DMS 273 treated with DMSO at 0.1 percent for 48 hours (cell line): ENCODE measurements at places on chromosomes 2 and 18.

GRCh38 chr18:43590182-43590903, 313.1 kb upstream of the SYT4 start:
- DNase-seq = no peak

GRCh38 chr18:76386886-76387285, 108.2 kb downstream of the ZNF516 start:
- DNase-seq = no peak

DNA sequence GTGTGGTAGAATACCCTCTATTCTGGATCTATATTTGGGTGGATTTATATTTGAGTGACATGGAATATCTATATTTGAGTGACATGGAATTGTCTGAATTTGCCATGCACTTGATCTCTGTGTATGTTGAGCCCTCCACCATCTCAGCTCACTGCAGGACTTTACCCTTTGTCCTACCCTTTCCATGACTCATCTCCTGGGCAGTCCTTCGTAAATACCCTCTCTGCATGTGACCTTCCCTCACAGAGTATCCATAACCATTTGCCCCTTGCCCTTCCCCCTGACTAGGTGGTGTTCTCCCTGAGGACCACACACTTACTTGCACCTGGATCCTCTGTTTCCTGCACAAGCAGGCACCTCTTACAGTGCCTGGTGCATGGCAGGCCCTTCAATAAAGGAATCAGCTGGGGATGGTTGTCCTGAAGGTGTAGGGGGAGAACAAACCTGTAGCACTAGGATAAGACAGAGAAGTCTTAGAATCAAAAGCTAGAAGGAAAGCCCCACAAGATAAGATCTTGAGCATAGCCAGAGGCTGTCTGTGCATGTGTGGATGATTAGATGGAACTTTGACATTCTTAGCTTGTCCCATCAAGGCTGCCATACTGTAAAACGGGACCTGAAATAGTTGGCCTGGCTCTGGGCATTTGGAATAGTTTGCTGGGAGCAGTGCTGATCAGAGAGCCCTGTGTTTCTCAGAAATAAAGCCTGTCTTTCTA, 230.4 kb downstream of the FHOD3 start:
- DNase-seq = no peak

GRCh38 chr2:151337643-151338042, 19.7 kb upstream of the TNFAIP6 start:
- no peak for DNase-seq

- no peak for DNase-seq
Measured at GRCh38 chr2:62398356-62398755, 107.6 kb downstream of the TMEM17 start.

- DNase-seq = no peak
Measured at GRCh38 chr18:45359275-45360009, 255.8 kb upstream of the SLC14A2 start.
